ENCODE measurements at places on chromosomes 11 and 22.
A peak's percentile ranks its signal among the peaks of the same experiment; 100 is the strongest.

DNA sequence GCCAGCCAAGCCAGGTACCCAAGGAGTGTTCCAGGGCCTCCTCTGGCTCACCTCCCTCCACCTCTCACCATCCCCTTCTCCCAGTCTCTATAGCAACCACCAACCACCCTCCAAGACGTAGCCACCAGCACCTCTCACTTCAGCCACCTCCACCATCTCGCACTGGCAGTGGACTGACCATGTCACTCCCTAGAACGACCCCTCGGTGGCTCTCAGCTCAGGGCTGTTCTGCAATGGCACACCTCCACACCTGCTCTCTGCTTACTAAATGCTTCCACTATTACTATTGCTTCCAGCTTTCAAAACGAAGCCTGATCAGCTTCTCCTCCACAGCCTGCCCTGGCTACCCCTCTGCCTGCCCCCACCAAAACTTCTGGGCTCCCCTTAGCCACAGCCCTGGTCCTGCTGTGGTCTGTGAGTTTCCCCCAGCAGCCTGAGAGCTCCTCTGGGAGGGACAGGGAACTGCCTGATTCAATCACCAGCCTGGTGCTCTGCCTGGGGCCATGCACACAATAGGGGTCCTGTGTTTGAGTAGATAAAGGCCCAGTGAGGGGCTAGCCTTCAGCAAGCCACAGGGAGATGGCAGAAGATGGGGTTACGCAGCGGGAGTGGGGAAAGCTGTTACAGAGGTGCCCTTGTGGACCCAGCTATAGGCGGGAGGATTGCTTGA lies 17.5 kb upstream of the CBX7 start:
- DNase-seq, result no peak

DNA sequence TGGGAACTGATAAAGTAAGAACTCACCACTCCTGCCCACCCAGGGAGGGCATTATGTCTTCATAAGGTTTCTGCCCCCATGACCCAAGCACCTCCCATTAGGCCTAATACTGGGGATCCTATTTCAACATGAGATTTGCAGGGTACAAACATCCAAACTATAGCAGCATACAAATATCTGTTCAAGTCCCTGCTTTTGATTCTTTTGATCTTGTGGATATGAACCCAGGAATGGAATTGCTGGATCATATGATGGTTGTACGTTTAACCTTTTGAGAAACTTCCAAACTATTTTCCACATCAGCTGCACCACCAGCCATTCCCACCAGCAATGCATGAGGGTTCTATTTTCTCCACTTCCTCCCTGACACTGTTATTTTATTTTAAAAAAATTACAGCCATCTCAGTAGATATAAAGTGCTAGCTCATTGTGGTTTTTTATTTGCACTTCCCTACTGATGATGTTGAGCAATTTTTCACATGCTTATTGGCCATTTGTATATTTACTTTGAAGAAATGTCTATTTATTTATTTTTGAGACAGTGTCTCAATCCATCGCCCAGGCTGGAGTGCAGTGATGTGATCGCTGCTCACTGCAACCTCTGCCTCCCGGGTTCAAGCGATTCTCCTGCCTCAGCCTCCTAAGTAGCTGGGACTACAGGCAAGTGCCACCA lies 7.1 kb upstream of the ATG16L2 start:
- DNase-seq, result no peak

DNA sequence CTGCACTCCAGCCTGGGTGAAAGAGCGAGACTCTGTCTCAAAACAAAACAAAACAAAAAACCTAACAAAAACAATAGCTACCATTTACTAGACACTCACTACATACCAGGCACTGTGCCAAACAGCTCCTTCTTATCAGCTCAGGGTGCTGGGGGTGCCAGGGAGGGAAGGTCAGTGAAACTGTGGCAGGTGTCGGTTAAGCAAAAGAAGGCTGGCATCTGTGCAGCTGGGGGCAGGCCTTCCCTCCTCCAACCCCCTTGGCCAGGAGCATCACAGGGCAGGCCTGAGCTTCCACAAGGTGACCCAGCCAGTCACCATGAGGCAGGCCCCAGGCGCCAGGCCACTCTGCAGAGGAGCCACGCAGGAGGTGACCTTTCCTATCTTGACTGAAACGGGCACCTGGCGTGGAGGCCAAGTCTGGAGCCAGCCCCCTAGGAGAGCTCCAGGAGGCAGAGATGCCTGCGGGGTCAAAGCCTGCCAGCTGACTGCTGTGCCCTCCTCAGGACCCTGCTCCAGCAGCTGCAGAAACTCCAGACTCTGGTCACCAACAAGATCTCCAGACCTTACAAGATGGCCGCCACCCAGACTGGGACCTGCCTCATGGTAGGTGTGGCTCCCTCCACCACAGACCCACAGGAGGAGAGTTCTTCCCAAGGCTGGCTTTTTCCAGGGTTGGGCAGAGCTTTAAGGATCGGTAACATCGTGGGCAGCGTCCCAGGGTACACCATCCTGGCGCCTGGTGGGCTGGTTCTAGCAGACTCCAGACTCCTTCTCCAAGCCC lies 31.3 kb upstream of the DGKZ start:
- no peak for DNase-seq

- DNase-seq, result no peak
Observed at GRCh38 chr11:2998073-2998850, 6.1 kb upstream of the NAP1L4 start.

- peak; percentile 87 for DNase-seq
Observed at GRCh38 chr11:64856382-64857227, 12.2 kb upstream of the CDC42BPG start.

- DNase-seq, result no peak
Observed at GRCh38 chr11:75891947-75892739, 77.1 kb downstream of the UVRAG start.
